ENCODE measurements at places on chromosomes 5 and 9. TPM values are rescaled to one million over a fixed set of nuclear protein-coding genes. Genes with fewer than 3 reads are reported as not detected.
A peak's percentile ranks its signal among the peaks of the same experiment; 100 is the strongest.

The MTRR gene
- polyA plus RNA-seq, result 39.0 TPM

The NUP188 gene
- polyA plus RNA-seq, result 67.7 TPM

DNA sequence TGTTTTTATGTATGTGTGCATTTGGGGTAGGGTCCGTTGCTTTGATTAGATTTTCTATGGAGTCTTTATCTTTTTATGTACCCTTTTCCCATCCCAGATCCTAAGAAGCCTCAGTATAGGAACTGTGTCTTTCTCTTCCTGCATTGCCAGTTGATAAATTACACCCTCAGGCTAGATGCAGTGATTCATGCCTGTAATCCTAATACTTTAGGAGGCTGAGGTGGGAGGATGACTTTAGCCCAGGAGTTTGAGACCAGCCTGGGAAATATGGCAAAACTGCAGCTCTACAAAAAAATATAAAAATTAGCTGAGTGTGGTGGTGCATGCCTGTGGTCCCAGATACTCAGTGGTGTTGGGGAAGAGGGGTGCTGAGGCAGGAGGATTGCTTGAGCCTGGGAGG, 40.2 kb downstream of the NLN start:
- peak; percentile 21 for DNase-seq

The CCDC69 gene
- 2.2 TPM for polyA plus RNA-seq

DNA sequence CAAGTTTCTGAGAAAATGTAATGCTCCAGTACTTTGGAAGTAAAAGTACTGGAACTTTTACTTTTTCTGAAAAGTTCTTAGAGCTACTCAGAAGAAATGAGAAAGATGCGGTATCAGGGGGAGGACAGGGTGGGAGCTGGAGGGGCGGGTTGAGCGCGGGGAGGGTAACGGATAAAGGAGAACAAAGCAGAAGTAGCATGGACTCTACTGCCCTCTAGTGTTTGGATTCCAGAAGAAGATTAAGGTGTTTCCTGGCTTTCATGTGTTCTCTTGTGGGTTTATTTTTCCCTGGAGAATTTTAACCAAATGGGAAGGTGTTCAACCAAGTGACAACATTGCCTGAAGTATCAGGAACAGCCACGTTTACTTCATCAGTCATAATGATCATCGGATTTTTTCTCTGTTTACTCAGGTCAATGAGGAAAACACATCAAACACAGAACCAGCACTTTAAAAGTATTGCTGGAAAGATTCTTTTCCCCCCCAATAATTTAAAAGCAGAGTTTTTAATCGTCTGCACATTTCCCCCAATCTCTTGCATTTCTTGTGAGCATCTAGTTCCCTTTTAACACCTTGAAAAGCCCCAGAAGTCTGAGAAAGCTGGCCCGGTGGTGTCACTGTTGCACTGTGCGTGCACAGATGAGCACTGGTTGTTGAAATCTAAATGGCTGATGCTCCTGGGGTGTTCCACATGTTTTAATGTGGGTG, 190.6 kb downstream of the MPDZ start:
- DNase-seq, result peak; percentile 35

The IFNB1 gene
- polyA plus RNA-seq, result not detected

DNA sequence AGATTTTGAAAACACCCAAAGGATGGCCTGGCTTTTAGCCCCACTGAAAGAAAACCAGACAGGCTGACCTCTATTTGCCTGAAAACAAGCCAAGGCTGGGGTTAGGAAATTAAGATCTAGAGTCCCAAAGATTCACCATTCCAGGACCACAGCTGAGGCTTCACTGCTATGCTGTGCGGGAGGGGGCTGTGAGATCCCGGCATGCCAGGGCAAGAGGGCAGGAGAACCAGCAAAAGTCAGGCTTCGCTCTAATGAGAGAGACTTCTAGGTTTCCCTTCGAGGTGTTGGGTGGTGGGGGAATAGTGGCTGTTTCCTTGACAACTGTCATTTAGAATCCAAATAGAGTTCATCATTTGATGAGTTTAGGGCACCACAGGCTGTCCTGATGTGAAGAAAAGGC, 152.9 kb upstream of the NFIB start:
- DNase-seq, result no peak

DNA sequence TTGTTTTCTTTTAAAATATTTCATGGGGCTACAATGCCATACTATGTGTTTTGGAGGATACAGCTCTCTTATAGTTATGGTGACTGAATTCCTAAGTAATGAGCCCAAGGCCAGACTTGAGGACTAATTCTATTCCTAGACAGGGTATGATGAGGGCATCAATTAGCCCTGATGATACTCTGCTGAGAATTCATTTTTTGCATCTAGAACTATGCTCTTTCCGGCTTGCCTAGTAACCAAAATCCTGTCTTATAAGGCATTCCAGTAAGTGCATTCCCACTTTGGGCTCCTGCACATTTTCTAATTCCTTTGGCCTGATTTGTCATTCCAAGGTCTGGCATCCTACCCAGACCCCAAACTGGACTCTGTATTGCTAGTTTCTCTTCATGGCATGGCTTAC, 62.4 kb downstream of the MAT2B start:
- DNase-seq, result no peak

DNA sequence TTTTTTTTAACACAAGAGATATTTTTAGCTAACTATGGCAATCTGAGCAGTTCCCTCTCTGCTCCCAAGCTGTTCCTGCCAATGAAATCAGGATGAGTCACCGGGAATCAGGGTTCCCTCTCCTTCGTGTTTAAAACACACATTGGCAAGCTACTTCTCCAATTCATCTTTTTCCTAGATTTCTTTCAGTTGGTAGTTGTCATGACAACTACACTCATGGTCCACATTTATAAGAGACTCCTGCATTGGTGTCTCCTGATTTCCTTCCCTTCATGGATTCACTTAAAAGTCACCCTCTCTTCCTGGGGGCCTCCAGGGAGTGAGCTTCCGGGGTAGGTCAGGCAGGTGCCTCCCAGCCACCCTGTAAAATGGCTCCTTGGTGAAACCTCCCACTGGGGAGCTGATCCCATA, 72.3 kb upstream of the NIPAL4 start:
- peak; percentile 52 for DNase-seq

DNA sequence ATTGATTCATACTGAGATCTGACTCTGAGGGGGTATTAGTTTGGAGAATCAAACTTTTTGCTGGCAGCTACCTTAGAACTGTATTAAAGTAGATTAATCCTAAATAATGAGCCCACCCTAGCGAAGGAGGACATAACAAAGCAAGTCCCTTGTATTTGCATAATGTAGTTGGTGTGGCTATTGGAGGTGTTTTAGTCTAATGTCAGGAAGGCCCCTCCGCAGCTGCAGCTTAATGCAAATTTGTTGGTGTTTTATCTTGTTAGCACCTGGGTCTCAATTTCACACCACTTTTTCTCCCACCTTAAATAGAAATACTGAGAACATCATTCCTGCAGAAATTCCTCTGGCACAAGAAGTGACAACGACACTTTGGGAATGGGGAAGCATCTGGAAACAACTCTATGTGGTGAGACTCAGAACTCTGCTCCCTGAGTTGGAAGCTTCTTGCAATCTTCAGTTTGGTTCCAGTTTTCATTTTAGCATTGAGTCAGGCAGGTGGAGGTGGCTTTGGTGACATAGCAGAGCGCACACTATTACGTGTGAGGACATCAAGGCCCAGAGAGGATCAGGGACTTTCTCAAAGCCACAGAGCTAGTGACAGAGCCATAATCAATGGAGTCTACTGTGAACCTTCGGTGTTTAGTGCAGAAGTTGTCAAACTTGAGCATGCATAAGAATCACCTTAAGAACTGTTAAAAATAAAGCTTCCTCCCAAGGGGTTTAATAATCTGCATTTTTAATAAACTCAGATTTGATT, 33.9 kb downstream of the DOCK2 start:
- no peak for DNase-seq

The NPR2 gene
- polyA plus RNA-seq, result 3.8 TPM

The STPG3 gene
- not detected for polyA plus RNA-seq

GRCh38 chr5:128353441-128354107, 184.5 kb downstream of the FBN2 start:
- DNase-seq, result no peak

DNA sequence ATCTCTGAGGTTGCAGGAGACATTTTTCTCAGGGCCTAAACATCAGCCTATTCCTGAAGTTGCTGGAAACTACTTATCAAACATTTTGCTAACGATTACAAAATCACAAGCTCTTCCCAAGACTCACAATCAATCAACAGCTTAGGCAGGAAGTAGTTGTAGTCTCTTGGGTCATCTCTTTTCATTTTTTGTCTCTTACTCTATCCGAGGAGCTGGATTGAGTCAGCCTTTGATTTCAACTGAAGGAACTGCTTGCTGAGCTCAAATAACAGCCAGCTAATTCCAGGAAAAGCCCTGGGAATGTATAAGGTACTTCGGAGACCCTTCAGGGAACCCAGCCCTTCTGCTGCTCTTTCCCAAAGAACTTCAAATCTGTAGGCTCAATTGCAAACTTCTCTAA, 398.9 kb downstream of the PLK2 start:
- no peak for DNase-seq

GRCh38 chr9:72362680-72363139, 2.3 kb downstream of the ZFAND5 start:
- peak; percentile 53 for DNase-seq

The RALGPS1 gene
- 0.39 TPM for polyA plus RNA-seq

The PARP8 gene
- polyA plus RNA-seq, result 15.4 TPM

DNA sequence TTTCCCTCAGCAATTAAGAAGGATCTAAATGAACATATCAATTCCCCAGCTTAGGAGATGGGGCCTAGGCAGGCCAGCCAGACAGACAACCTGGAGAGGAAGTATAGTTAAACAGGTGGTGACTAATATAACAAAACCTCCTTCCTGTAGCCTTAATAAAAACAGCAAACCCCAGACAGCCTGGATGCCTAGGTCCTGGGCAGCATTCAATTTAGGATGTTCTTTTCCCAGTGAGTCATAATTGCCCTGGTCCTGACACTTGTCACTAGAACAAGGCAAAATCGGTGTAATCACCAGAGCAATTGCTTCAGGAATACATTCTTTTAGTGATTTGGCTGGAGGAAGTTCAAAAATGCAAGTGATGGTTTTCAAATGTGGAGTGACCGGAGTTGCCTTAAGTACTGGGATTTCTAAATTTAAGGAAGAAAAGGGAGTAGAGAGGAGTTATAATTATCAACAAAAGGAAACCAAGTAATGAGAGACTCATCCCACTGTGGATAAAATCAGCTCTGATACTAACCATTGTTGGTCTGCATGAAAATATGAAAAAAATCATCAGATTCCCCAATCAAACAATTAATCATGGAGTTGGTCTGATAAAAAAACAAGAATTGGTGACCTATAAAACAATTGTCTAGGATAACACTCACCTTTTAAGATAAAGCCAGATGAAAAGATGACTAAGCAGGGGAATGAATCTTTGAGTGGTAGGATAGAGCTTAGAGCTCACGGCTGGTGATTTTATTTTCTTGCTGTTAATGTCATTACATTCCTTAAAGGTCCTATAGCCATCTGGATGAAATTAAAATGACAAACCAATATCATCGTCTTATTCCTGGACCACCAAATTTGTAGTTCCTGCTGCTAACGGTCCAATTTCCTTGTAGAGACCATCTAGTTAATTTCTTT, 39.0 kb upstream of the TARS1 start:
- peak; percentile 73 for DNase-seq

The IL13 gene
- not detected for polyA plus RNA-seq

The B4GALT1 gene
- polyA plus RNA-seq, result 69.9 TPM

GRCh38 chr9:109246533-109246932, 74.3 kb downstream of the EPB41L4B start:
- no peak for DNase-seq

- peak; percentile 82 for DNase-seq
Observed at GRCh38 chr5:120405286-120405864, 58.7 kb upstream of the PRR16 start.

The MZB1 gene
- not detected for polyA plus RNA-seq

DNA sequence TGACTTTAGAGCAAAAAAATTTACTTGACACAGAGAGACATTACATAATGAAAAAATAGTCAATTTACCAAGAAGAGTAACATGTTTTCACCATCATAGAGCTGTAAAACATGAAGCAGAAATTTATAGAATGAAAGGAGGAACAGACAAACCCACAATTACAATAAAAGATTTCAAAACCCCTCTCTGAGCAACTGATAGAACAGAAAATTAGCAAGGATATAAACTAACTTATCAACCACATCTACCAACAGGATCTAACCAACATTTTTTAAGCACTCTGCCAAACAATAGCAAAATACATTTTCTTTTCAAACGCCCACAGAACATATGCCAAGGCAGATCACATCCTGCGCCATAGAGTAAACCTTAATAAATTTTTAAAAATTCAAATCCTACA, 17.9 kb downstream of the SLCO4C1 start:
- DNase-seq, result no peak

DNA sequence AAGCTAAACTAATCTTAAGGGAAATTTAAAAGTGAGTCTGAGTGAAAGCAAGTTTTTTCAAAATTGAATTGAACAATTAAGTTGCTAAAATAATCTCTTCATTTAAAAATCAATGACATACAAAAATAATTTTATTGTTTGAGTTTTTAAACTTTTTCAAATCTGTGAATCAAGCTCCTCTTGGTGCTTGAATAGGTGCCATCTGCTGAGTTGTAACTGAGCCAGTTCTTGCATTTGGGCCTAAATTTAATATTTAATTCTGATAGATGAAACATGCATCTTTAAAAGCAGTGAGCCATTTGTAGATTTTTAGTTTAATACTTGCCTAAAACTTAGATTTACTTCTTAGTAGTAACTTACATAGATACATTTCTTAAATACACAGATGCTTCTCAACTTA, 31.8 kb downstream of the SPATA31D1 start:
- DNase-seq, result no peak

The ACOT12 gene
- polyA plus RNA-seq, result not detected

GRCh38 chr5:146233441-146233840, 30.0 kb downstream of the RBM27 start:
- DNase-seq, result no peak

The PHF24 gene
- polyA plus RNA-seq, result 0.07 TPM

GRCh38 chr5:116632890-116633289, 58.3 kb upstream of the SEMA6A start:
- DNase-seq, result no peak

GRCh38 chr9:131773911-131774379, 34.1 kb upstream of the RAPGEF1 start:
- peak; percentile 47 for DNase-seq

GRCh38 chr5:171654881-171655280, 130.7 kb upstream of the SMIM23 start:
- peak; percentile 3 for DNase-seq

DNA sequence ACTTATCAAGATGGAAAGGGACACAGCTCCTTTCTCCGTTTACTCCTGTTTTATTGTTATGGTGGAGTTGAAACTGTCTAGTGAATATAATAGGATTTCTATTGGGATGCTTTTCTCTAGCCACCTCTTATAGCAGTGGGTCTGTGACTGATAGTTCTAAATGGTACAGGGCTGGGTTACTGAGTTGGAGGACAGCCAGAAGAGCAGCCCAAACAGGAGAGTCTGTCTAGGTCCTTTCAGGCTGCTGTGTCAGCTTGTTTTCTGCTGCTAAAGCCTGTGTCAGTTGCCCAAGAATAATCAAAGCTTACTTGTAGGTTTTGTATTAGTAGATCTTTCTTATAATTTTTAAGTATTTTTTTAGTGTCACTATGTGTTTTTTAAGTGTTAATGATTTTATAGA, 356.0 kb upstream of the SEMA6A start:
- DNase-seq, result no peak

GRCh38 chr5:191036-191948, at the start of gene LRRC14B:
Gene LRRC14B (plus strand): TSS chr5:191495. CDS start chr5:191539, 44 bp downstream.
- no peak for DNase-seq
